H7 (cell line): ENCODE measurements at places on chromosomes 3 and 15. TPM values are rescaled to one million over a fixed set of nuclear protein-coding genes. Genes with fewer than 3 reads are reported as not detected.

- DNase-seq, result no peak
These were observed 103.7 kb downstream of the P3H2 start for GRCh38 chr3:190016966-190017365.

DNA sequence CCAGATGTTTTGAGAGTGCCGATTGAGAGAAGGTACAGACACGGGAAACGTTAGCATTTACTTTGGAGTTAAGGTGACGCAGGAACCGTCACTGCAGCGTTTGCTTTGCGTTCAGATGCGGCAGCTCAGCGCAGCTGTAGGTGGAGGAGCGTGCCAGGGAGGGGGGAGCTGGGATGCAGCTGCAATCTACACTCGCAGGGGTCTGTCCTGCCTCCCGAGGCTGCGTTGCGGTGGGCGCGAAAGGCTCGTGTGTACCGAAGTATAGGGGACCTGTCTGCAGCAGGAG lies 425 bp upstream of the FYTTD1 start:
- DNase-seq, result peak; percentile 84

DNA sequence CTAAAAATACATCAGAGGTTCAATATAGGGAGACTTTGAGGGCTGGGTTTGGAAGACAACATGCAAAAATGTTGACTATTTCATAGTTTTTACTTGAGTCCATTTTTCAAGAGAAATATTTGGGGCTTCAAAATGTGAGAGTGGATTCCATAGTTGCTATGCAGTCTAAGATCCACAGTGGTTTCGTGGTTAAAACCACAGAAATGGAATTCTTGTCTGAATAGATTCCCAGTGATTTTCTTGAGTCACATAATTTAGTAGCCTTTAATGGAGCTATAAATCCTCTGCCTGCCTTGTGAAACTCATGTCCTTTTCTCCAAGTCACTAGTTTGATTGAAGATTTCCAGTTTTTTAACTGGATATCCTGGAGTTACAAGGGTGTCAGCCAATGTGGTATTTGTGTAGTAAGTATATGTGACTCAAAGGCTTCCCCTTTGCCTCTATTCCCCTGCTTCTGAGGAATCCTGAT lies 94.7 kb upstream of the RBMS3 start:
- DNase-seq, result no peak

Gene GOLGA8S
- total RNA-seq, result not detected in 2 replicates

Gene HCLS1
- 0.48 and 0.74 TPM in 2 replicates for total RNA-seq
